Spleen (tissue), 13 donors: ENCODE measurements at places on chromosomes 16 and 17.

DNA sequence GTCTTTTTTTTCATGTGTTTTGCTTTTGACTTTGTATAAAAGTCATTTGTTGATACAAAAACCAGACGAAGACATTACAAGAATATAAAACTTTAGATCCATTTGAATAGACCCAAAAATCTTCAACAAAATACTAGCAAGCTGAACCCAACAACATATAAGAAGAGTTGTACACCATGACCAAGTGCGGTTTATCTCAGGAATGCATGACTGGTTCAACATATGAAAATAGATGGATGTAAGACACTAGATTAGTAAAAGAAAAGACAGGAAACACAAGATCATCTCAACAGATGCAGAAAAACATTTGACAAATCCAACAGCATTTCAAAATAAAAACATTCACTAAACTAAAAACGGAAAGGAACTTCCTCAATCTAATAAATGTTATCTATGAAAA, 69.0 kb downstream of the TBC1D16 start:
- H3K4me3 ChIP-seq, result no peak overlapping the region
- no peaks in the 10 kb centered on the region for H3K4me1 ChIP-seq
- H3K36me3 ChIP-seq, result no peaks in the 10 kb centered on the region
- H3K27me3 ChIP-seq, result no peaks in the 10 kb centered on the region
- no peak for DNase-seq

DNA sequence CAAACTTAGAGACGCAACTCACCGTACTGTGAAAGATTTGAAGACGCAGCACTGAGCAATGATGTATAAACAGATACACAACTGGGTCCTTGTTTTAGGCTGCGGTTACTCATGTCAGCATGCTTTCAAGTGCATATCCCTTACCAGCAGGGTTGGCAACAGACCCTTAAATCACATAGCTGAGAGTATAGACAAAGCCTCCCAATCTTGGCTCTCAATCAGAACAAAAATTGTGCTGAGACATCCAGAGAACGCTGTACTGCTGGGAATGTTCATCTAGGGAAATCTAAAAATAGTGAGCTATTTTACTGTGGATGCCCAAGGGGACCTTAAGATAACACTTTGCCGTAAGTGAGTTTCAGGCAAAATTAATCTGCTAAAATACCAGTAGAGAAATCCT, 84.4 kb upstream of the NUDT7 start:
- no peaks in the 10 kb centered on the region for H3K4me1 ChIP-seq
- no peak overlapping the region for H3K4me3 ChIP-seq
- H3K36me3 ChIP-seq, result no peaks in the 10 kb centered on the region
- no peak overlapping the region for H3K27ac ChIP-seq

GRCh38 chr17:57557834-57558681, 187.0 kb downstream of the CCDC182 start:
- H3K4me3 ChIP-seq, result no peak overlapping the region
- peaks cover 27% of the 10 kb centered on the region for H3K4me1 ChIP-seq
- no peak for DNase-seq
- no peaks in the 10 kb centered on the region for H3K36me3 ChIP-seq

- H3K27ac ChIP-seq, result no peak overlapping the region
- no peak for DNase-seq
- no peaks in the 10 kb centered on the region for H3K27me3 ChIP-seq
- no peaks in the 10 kb centered on the region for H3K4me1 ChIP-seq
- H3K36me3 ChIP-seq, result no peaks in the 10 kb centered on the region
- no peak overlapping the region for H3K4me3 ChIP-seq
These were observed 210.3 kb downstream of the CNTNAP4 start for GRCh38 chr16:76487411-76488064.

DNA sequence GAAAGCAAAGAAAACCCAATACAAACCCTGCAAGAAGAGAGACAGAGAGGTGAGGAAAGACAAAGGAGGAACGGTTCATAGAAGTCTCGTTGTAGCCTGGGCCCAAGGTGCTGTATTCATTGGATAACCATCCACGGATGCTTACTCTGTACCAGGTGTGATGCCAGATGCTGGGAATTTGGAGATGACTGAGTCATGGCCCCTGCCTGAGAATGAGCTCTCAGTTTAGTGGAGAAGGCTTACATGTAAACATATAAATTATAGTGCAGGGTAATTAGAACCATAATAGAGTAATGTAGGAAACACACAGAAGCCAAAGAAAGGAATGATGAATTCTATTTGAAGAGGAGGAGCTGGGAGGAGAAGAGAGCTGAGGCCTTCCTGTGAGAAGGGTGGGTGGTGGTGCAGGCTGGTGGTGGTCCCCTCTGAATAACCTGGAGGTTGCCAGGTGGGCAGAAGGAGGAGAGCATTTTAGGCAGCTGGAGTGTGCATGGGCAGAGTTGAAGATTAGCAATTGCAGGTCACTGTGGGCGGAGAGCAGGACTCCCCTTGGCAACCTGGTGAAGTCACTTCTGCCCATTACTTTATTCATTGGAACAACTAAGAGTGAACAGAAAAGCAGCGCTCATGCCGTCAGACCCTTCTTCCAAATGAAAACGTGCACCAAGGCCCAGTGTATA, 7.7 kb upstream of the ZG16 start:
- no peak overlapping the region for H3K27ac ChIP-seq
- DNase-seq, result no peak
- H3K36me3 ChIP-seq, result no peaks in the 10 kb centered on the region
- no peaks in the 10 kb centered on the region for H3K27me3 ChIP-seq
- H3K4me1 ChIP-seq, result no peaks in the 10 kb centered on the region

DNA sequence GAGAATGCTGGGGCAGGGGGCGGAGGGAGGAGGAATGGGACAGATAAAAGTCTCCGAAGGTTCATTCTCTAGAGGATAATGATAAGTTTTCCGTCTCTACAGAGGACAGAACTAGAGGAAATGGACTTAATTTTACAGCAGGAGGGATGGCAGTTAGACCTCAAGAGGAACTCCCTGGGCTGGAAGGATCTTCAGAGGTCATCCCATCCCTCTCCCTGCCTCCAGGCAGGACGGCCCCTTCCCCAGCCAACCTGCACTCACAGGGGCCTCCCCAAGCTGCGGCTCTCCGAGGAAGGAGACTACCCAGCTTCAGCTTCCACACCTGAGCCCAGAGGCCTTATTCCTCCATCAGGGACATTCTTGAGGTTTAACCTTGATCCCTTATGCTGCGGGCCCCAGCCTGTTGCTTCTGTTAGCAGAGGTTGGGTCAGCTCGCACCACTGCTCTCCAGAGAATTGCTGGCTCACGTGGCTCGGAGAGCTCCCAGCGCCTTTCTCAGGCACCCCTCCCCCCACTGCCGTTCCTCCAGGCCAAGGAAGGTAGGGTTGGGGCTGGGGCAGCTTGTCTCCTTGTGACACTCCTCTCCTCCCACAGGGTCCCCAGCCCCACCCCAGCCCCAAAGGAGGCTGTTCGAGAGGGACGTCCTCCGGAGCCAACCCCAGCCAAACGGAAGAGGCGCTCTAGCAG, 8.5 kb downstream of the ELOB start:
- H3K36me3 ChIP-seq, result peaks cover 100% of the 10 kb centered on the region
- H3K27me3 ChIP-seq, result no peaks in the 10 kb centered on the region
- H3K4me3 ChIP-seq, result no peak overlapping the region
- peaks cover 34% of the 10 kb centered on the region for H3K4me1 ChIP-seq
- no peak overlapping the region for H3K27ac ChIP-seq

- no peak overlapping the region for H3K27ac ChIP-seq
- H3K36me3 ChIP-seq, result no peaks in the 10 kb centered on the region
- H3K4me1 ChIP-seq, result no peaks in the 10 kb centered on the region
- no peak for DNase-seq
These were observed 51.7 kb downstream of the CMC2 start for GRCh38 chr16:80954985-80955384.

GRCh38 chr17:64269687-64270649, 6.9 kb upstream of the TEX2 start:
- H3K4me3 ChIP-seq, result no peak overlapping the region
- no peaks in the 10 kb centered on the region for H3K36me3 ChIP-seq
- no peak for DNase-seq
- no peak overlapping the region for H3K27ac ChIP-seq
- H3K4me1 ChIP-seq, result peaks cover 7% of the 10 kb centered on the region
- no peaks in the 10 kb centered on the region for H3K27me3 ChIP-seq

DNA sequence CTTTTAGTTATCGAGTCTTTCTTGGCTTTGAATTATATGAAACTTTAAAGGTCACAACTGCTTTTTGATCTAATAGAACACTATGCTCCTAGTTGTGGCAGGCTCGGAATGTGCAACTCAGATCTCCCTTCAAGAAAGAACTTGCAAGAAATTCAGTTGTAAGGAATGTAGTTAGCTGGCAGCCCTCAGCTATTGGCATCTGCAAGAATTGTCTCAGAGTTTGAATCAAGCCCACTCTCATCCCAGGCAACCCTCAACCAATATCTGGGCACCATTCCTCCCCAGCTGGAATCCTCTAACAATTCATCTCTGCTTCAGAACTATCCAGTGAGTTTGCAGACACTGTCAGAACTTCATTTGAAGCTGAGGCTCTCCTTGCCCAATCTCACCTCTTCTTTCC, 447.2 kb downstream of the KIF2B start:
- H3K4me3 ChIP-seq, result no peak overlapping the region
- no peak overlapping the region for H3K27ac ChIP-seq
- DNase-seq, result no peak
- no peaks in the 10 kb centered on the region for H3K36me3 ChIP-seq
- H3K4me1 ChIP-seq, result no peaks in the 10 kb centered on the region

DNA sequence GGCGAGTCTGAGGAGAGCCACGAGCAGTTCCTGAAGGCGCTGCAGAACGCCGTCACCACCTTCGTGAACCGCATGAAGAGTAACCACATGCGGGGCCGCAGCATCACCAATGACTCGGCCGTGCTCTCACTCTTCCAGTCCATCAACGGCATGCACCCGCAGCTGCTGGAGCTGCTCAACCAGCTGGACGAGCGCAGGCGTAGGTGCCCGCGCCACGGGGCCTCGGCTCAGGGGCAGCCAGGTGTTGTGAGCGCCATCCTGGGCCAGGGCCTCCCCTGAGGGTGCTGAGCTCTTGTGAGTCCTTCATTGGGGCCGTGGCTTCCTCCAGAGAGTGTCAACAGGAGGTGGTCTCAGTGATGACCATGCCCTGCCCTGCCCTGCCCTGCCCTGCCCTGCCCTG, 7.4 kb upstream of the MRPL12 start:
- peaks cover 100% of the 10 kb centered on the region for H3K36me3 ChIP-seq
- H3K4me1 ChIP-seq, result peaks cover 7% of the 10 kb centered on the region
- no peak overlapping the region for H3K27ac ChIP-seq
- H3K4me3 ChIP-seq, result no peak overlapping the region
- DNase-seq, result no peak
- no peaks in the 10 kb centered on the region for H3K27me3 ChIP-seq

- peaks cover 17% of the 10 kb centered on the region for H3K4me1 ChIP-seq
- no peaks in the 10 kb centered on the region for H3K27me3 ChIP-seq
- no peaks in the 10 kb centered on the region for H3K36me3 ChIP-seq
These were observed 92.4 kb downstream of the RGS9 start for GRCh38 chr17:65229621-65229995.

GRCh38 chr16:17281052-17281451, 189.7 kb downstream of the XYLT1 start:
- H3K4me3 ChIP-seq, result no peak overlapping the region
- H3K27me3 ChIP-seq, result no peaks in the 10 kb centered on the region
- H3K4me1 ChIP-seq, result peaks cover 10% of the 10 kb centered on the region
- no peak overlapping the region for H3K27ac ChIP-seq
- H3K36me3 ChIP-seq, result no peaks in the 10 kb centered on the region

DNA sequence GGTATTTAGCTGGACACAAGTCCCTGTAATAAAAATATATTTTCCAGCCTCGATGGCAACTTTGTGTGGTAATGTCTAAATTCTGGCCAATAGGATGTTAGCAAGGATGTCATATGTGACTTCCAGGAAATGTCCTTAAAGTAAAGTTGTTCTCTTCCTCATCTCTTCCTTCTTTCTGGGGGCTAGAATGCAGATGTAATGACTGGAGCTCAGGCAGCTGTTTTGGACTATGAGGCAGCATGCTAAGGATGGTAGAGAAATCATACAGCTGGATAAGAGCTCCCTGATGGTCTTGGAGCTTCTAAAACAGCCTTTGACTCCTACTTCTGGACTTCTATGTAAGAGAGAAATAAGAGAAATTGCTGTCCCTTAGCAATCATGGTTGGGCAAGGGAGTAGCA, 16.9 kb upstream of the MAPT start:
- H3K27ac ChIP-seq, result no peak overlapping the region
- H3K27me3 ChIP-seq, result peaks cover 6% of the 10 kb centered on the region
- peaks cover 12% of the 10 kb centered on the region for H3K4me1 ChIP-seq
- DNase-seq, result no peak

DNA sequence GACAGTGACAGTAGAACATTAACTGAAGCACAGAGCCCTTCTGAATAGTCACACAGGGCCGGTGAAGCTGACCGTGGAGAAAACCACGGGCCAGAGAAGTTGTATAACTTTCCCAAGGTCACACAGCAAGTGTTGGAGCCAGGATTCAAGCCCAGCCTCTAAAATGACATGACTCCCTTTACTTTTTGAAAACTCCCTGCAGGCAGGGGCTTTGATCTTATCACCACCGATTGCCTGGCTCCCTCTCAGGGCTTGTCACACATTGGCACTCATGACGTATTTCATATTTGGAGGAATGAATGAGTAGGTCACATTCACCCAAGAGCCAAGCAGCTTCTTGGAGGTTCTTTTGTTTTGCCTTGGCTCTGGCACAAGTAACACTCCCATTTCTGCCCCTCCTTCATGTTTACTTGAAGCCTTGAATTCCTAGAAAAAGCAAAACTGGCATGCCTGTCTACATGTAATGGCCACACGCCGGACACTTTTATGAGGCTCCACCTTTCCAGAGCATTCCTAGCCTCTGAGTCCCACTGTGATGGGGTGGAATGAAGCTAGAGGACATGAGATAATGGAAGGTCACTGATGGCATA, 13.3 kb upstream of the RBBP6 start:
- H3K27ac ChIP-seq, result no peak overlapping the region
- no peaks in the 10 kb centered on the region for H3K27me3 ChIP-seq
- no peak overlapping the region for H3K4me3 ChIP-seq
- DNase-seq, result no peak

DNA sequence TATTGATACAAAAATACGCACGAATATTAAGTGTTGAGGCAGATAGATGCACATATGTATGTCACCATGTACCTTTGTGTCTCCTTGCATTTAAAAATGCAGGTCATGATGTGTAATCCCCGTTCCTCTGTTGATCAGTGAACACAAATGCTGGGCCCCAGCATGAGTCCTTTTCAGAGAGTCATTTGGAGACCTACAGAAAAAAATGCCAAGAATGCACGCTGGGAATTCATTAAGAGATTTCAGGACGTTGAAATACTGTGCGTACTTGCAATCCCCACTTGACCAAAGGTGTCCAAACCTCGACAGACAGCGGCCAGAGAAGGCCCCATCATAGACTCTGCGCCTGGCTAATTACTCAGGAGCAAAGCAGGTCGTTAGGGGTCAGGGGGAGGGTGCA, 496.0 kb downstream of the MAF start:
- H3K27ac ChIP-seq, result no peak overlapping the region
- no peak overlapping the region for H3K4me3 ChIP-seq
- no peak for DNase-seq
- H3K4me1 ChIP-seq, result no peaks in the 10 kb centered on the region
- no peaks in the 10 kb centered on the region for H3K36me3 ChIP-seq
